ENCODE measurements at places on chromosomes 16 and 17.
A peak's percentile ranks its signal among the peaks of the same experiment; 100 is the strongest.

DNA sequence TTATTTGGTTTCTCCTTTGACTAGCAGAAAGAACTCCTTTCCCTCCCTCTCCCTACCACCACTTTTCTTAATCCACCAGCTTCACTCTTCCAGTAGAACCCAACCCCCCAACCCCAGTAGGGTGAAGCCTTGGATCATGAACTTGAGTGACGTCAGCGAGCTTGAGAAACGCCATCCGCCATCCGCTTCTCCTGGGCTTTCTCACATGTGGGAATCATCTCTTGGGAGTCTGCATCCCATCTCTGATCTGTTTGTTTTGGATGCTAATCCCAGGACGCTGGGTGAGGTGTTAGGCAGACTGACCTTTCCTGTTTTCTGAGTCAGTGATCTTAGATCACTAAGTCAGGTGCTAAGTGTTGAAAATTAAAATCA, 16.0 kb upstream of the SOX9 start:
- no peak for DNase-seq

GRCh38 chr17:42422412-42422957, 571 bp downstream of the CAVIN1 start:
- no peak for DNase-seq

- no peak for DNase-seq
These were observed 209.0 kb downstream of the SNX29 start for GRCh38 chr16:12185563-12185962.

- no peak for DNase-seq
These were observed 121.4 kb downstream of the ZNF778 start for GRCh38 chr16:89338863-89339262.

DNA sequence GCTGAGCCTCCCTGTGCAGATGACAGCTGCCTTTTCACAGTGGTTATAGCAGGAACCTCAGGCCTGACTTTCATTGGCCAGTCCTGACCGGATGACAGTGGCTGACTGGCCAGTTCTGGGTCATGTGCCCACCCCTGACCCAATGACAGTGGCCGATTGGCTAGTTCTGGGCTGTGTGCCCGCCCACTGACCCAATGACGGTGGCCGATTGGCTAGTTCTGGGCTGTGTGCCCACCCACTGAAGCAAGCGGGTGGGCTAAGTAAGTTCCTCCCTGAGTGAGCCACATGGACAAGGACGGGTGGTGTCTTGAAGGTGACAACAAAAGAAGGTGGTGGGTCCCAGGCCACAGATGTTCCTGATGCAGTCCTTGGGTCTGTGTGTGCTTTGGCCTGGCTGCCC, 9.5 kb downstream of the DEF8 start:
- DNase-seq: peak; percentile 50
